ENCODE measurements at places on chromosomes 6 and 20. TPM values are rescaled to one million over a fixed set of nuclear protein-coding genes. Genes with fewer than 3 reads are reported as not detected.
A peak's percentile ranks its signal among the peaks of the same experiment; 100 is the strongest.

GRCh38 chr6:105898286-105898685 lies 187.8 kb upstream of the PRDM1 start:
- H3K27ac ChIP-seq = no peak overlapping the region
- no peaks in the 10 kb centered on the region for H3K27me3 ChIP-seq
- no peaks in the 10 kb centered on the region for H3K4me1 ChIP-seq
- no peaks in the 10 kb centered on the region for H3K36me3 ChIP-seq
- DNase-seq = no peak

DNA sequence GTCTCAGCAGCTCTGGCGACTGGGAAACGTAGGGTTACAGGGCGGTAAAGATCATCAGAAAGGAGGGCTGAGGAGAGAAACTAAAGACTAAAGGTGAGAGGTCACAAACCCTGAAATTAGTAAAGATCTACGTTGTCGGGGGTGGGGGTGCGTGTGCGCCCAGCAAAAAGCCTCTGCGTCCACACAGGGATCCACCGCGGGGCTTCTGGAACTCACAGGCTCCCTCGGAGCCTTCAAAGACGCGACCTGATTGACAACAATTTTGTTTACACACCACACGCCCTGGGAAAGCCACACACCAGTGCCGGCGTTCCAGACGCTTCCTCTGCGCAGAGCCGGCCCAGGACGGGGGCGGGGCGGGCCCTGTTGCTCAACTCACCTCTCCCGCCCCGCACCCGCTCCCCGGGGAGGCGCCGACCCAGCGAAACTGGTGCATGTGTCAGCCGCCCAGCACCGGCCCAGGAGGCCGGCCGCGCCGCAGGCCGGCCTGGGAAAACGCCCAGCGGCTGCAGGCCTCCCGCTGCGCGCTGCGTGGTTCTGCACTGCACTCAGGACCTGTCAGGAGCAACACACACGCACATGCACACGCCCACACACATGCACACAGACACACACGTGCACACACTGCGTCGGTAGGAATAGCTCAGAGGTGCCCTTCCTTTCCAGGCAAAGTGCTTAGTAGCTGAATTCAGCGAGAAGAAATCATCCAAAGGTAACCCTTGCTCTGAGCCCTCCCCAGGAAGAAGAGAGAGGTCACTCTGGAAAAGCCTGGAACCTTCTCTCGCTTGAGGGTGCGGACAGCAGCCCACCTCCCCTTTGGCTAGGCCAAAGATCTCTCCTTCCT lies 57.2 kb upstream of the ARID1B start:
- DNase-seq = peak; percentile 99
- no peaks in the 10 kb centered on the region for H3K36me3 ChIP-seq
- peak overlapping the region; percentile 87 for H3K27ac ChIP-seq
- H3K4me3 ChIP-seq = peak overlapping the region; percentile 3

Gene MAS1
- not detected for total RNA-seq

DNA sequence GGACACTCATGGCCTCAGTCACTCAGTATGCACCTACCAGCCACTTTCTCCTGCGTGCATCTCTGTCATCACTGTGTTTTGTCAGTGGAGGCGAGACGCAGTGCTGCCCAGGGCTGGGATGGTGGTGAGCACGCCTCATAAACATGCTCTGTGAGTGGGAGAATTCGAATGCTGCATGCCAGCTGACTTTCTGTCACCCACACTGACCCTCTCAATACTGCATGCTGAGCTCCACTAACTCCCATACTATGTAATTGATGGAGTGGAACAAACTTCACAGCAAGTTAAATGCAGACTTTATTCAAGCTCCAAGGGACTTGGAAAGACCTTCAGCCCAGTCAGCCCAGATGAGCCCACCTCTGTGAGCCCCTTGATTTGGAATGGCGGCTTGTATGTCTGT lies 22.7 kb upstream of the GGTLC1 start:
- no peak overlapping the region for H3K4me3 ChIP-seq
- no peaks in the 10 kb centered on the region for H3K4me1 ChIP-seq
- no peak overlapping the region for H3K27ac ChIP-seq

DNA sequence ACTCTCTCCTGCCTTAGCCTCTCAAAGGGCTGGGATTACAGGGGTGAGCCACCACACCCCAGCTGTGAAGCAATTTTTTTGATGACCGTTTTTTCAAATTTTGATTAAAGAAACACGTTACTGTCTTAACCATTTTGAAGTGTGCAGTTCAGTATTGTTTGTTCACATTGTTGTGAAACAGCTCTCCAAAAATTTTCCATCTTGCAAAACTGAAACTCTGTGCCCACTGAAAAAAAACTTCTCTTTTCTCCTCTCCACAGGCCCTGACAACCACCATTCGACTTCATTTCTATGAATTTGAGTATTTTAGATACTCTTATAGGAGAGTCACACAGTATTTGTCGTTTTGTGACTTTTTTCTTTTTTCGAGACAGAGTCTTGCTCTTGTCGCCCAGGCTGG lies 53.9 kb downstream of the ECT2L start:
- no peak for DNase-seq
- H3K27me3 ChIP-seq = no peaks in the 10 kb centered on the region
- no peaks in the 10 kb centered on the region for H3K4me1 ChIP-seq
- H3K4me3 ChIP-seq = no peak overlapping the region
- H3K36me3 ChIP-seq = no peaks in the 10 kb centered on the region

Gene AGPAT4
- 6.1 TPM for total RNA-seq

GRCh38 chr6:93341900-93342613 lies 77.3 kb downstream of the EPHA7 start:
- H3K36me3 ChIP-seq = no peaks in the 10 kb centered on the region
- no peak overlapping the region for H3K27ac ChIP-seq
- H3K4me1 ChIP-seq = no peaks in the 10 kb centered on the region
- no peak for DNase-seq
- H3K27me3 ChIP-seq = no peaks in the 10 kb centered on the region
- H3K4me3 ChIP-seq = no peak overlapping the region

DNA sequence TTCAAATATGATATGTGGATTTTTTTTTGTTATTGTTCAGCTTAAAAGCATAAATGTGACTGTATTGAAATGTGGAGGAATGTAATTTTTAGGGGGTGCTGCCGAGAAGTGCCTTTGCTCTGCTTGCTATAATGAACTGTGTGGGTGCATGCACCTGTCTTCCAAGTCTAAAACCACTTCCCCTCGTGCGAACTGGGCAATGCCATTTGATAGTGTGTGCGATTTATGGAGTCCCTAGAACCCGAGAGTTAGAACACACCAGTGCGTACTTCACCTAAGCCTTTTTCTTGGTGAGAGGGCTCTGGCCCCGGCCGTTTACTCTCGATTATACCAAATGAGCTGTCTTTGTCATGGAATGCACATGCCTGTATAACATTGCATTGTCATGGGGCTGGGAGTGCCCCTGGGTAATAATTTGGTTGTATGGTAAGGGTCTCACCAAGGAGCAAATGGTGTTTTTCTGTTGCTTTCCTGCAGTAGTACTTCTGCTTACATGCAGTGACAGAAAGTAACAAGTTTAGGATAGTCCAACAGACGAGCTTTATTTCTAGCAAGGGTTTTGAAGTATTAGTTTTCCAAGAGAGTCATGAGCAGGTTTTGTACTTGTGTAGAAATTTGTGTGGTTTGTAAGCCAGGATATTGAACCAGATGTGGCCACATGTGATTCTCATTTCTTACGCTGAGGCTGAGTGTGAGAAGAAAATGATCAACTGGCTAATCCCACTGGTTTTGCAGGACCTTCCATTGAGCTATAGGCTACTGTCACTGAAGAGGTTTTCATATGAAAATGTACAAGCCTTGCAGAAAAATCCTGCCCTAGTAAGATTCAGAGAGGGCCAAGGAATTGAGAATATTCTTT lies 172.4 kb downstream of the DTNBP1 start:
- no peak for DNase-seq
- peaks cover 25% of the 10 kb centered on the region for H3K4me1 ChIP-seq
- H3K4me3 ChIP-seq = no peak overlapping the region
- no peak overlapping the region for H3K27ac ChIP-seq
- H3K27me3 ChIP-seq = no peaks in the 10 kb centered on the region

Gene AAR2
- total RNA-seq = 25.5 TPM

- no peak overlapping the region for H3K27ac ChIP-seq
- H3K4me1 ChIP-seq = peaks cover 4% of the 10 kb centered on the region
- no peak for DNase-seq
- H3K36me3 ChIP-seq = no peaks in the 10 kb centered on the region
- H3K27me3 ChIP-seq = no peaks in the 10 kb centered on the region
- no peak overlapping the region for H3K4me3 ChIP-seq
These were observed 229.6 kb upstream of the RIN2 start for GRCh38 chr20:19528286-19529030.

- DNase-seq = no peak
- H3K4me1 ChIP-seq = no peaks in the 10 kb centered on the region
- H3K4me3 ChIP-seq = no peak overlapping the region
- no peaks in the 10 kb centered on the region for H3K36me3 ChIP-seq
These were observed 442.4 kb downstream of the CD83 start for GRCh38 chr6:14559746-14560536.

DNA sequence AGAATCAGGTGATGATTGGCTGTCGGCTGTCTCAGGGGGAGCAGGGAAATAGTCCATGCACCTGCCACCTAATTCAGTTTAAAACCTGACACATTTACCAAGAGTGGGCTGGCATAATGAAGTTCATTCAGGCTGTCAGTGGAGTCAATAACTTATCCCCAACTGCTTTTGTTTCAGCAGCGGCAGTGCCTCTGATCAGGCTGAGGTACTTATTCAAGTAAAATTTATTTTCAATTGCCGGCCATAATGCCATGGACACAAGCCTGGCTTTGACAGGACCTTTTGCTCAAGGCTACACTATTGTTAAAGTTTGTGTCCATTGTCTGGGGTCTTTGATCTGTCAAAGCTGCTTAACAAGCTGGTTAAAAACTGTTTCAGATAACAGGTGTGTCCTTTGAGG lies 20.6 kb downstream of the OLIG3 start:
- no peak for DNase-seq
- H3K36me3 ChIP-seq = no peaks in the 10 kb centered on the region
- H3K27ac ChIP-seq = no peak overlapping the region
- no peak overlapping the region for H3K4me3 ChIP-seq
- H3K4me1 ChIP-seq = no peaks in the 10 kb centered on the region
- peaks cover 7% of the 10 kb centered on the region for H3K27me3 ChIP-seq

GRCh38 chr6:168442646-168443045 lies 1.7 kb downstream of the SMOC2 start:
- no peak overlapping the region for H3K4me3 ChIP-seq
- H3K27me3 ChIP-seq = no peaks in the 10 kb centered on the region
- H3K4me1 ChIP-seq = peaks cover 34% of the 10 kb centered on the region
- no peak for DNase-seq
- no peaks in the 10 kb centered on the region for H3K36me3 ChIP-seq

DNA sequence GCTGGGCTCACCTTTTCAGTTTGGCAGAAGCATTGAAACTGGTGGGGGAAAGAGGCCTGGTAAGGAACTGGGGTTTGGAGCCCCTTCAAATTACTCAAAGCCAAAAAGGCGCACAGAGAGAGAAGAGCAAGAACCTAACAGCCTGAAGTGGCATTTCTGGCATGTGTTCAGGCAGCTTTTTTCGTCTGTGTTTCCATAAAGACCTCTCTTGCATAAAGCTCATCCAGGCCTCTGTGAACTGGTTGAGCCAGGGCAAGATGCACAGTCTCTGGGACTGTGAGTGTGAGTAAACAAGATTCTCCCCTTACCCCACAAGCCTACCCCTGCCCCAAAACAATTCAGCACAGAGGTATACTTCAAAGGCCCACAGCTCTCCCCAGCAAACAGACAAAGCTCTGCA lies 167.8 kb downstream of the QRSL1 start:
- no peaks in the 10 kb centered on the region for H3K36me3 ChIP-seq
- H3K4me1 ChIP-seq = peaks cover 17% of the 10 kb centered on the region
- peak overlapping the region; percentile 84 for H3K27ac ChIP-seq
- no peaks in the 10 kb centered on the region for H3K27me3 ChIP-seq
- H3K4me3 ChIP-seq = no peak overlapping the region

Gene PHACTR2
- 127 TPM for total RNA-seq

Gene LAMP5
- total RNA-seq = 1.1 TPM

Measured in thyroid gland (tissue), 4 donors.